ENCODE measurements at places on chromosomes 2 and 18. TPM values are rescaled to one million over a fixed set of nuclear protein-coding genes. Genes with fewer than 3 reads are reported as not detected.

TBC1D8 gene
- 24.1 TPM for polyA plus RNA-seq

MAP3K19 gene
- 1.9 TPM for polyA plus RNA-seq

MC5R gene
- polyA plus RNA-seq = not detected

GRCh38 chr18:76984193-76985155 is 148.1 kb downstream of the MBP start:
- no peak for DNase-seq

DTYMK gene
- 21.9 TPM for polyA plus RNA-seq

DNA sequence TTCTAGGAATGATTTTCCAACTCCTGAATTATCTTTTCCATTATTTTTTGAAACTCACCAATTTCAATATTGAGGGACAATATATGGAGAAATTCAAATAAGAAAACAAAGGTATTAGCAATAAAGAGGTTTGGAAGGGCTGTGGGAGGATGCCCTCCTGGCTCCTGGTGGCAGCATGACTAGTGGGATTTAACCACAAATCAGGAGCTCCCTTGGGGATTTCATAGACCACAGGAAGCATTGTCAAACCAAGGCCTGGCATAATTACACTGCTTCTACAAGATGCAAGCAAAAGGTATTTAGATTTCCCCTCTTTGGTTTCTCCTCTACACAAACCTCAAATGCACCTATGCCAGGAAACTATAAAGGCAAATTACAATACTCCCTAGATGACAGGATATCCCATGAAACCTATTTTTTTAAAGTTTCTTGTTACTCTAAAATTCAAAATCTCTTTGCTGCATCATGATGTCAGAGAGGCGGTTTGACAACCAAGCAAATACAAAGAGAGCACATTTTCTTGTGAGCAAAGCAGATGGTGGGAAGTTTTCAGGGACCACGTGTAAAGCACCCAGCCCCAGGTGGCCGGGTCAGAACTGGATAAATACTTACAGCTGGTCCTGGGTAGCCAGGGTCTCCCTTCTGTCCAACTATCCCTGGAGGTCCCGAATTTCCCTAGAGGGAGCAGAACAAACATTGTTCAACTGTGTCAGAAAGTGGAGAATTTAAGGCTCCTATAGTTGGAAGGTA is 67.9 kb downstream of the COL6A3 start:
- DNase-seq = no peak

DSG1 gene
- polyA plus RNA-seq = not detected

DNA sequence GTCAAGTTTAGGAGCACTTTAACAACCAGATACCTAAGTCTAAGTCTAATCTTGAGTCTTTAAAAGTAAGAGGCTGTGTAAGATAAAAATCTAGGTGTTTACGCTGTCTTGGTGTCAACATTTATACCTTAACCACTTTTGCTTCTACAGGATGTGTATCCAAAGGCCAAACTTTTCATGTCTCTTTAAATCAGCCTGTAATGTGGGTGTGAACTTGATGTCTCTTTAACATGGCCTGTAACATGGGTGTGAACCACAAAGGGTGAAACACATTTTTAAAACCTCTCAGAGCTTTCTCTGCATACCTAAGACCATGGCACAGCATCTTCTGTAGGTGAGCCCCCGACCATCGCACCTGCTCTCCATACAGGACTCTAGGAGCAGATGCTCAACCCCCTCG is 40.4 kb downstream of the SH3YL1 start:
- no peak for DNase-seq

GRCh38 chr18:55833543-55833942 is 245.6 kb upstream of the TCF4 start:
- no peak for DNase-seq

Data from lung (tissue), 17 donors.